ENCODE measurements at places on chromosomes 2 and 18.

GRCh38 chr2:127175751-127176354, 44.2 kb downstream of the CYP27C1 start:
- peak; percentile 38 for DNase-seq

- no peak for DNase-seq
These were observed 180.6 kb upstream of the RBMS1 start for GRCh38 chr2:160674146-160674750.

DNA sequence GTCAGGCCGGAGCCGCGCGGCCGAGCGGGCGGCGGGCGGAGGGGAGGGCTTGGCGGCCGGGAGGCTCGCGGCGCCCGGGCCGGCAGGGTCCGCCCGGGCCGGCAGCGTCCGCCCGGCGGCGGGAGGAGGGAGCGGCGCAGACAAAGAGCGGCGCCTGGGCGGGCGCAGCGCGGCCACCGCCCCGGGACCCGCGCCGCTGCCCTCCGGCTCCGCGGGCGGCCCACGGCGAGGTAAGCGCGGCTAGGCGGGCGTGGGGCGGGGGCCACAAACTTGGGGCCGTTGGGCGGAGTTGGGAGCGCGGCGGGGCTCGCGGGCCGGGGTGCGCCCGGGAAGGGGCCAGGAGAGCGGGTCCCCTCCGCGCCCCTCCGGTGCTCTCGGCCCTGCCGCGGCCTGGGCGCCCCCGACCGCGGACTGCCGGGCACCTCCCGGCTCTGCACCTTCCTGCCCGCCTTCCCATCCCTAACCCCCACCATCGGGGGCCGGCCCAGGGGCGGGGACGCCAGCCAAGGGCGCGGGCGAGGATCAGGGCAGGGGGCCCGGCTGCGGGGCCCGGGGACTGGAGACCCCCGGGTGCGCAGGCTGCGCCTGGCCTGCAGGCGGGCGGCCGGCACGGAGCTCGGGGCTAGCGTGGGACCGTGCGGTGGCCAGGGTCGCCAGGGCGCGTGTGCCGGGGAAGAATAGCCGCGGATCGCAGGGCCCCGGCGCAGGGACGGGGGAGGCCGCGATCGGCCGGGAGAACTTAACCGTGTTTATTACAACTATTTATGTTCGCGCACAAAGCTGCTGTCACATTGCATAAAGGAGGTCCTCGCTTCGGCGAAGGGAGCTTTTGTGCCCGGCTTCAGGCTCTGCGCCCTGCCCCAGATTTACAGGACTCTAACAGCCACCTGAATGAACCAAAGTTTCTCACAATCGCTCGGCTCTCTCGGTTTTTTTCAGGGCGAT, at the start of gene NCK2:
NCK2 (plus strand) TSS at position 4 of the 945 bp plus-strand sequence. CDS start 110,152 bp downstream, outside the sequence.
- no peak for DNase-seq

- DNase-seq, result peak; percentile 75
These were observed 48.5 kb upstream of the LYPD6B start for GRCh38 chr2:148989882-148990493.

Measured in fibroblast of upper back skin (primary cell).